ENCODE measurements at places on chromosomes 13 and 19.

- H3K27me3 ChIP-seq = no peaks in the 10 kb centered on the region
- H3K4me3 ChIP-seq = no peak overlapping the region
- no peak overlapping the region for H3K27ac ChIP-seq
Observed at GRCh38 chr13:113608967-113609533, 24.5 kb downstream of the TFDP1 start.

DNA sequence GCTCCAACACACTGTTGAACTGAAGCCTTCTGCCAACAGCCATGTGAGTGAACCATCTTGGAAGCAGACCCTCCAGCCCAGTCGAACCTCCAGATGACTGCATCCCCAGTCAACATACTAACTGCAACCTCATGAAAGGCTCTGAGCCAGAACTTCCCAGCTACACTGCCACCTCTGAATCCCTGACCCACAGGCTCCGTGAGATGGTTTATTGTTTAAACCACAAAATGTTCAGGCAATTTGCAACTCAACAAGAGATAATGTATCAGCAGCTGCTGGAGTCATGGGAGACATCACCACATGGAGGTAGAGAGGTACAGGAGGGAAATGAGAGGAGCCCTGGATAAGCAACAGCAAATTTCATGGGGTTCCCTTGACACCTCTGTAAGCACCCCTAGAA is 266.4 kb upstream of the NBEA start:
- H3K36me3 ChIP-seq = no peaks in the 10 kb centered on the region
- no peak for DNase-seq
- no peaks in the 10 kb centered on the region for H3K27me3 ChIP-seq
- no peak overlapping the region for H3K4me3 ChIP-seq
- no peaks in the 10 kb centered on the region for H3K4me1 ChIP-seq

DNA sequence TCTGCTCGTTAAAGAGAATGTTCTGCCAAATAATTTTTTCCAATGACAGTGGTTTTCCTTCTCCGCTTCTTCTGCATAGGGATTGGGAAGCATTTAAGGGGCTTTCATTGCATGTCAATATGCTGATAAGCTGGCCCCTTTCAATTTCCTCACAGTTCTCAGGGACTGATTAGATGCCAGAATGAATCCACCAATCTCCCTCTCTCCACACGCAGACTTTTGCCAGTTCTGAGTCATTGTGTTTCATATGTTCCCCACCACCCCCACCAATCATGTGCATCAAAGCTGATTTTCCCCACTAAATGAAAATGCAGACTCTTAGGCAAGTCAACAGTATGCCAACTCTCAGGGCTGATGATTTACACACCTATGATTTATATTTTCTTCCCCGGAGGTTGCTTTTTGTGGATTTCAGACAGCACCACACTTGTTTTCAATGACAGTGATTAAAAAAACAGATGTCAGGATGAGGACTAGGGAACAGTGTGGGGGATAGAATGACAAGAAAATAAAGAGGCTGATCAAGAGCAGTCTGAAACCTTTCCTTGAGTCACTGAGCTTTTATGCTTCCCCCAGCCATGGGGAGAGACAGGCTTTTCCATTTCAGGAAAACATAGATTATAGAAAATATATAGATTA is 47.9 kb upstream of the C13orf42 start:
- no peak overlapping the region for H3K4me3 ChIP-seq
- H3K4me1 ChIP-seq = peaks cover 16% of the 10 kb centered on the region
- peak; percentile 50 for DNase-seq
- H3K27ac ChIP-seq = no peak overlapping the region
- peaks cover 7% of the 10 kb centered on the region for H3K36me3 ChIP-seq

- H3K27me3 ChIP-seq = no peaks in the 10 kb centered on the region
- DNase-seq = peak; percentile 77
- no peaks in the 10 kb centered on the region for H3K4me1 ChIP-seq
- peak overlapping the region; percentile 97 for H3K4me3 ChIP-seq
- peak overlapping the region; percentile 53 for H3K27ac ChIP-seq
Observed at GRCh38 chr19:34254698-34255432, 511 bp downstream of the GARRE1 start.

DNA sequence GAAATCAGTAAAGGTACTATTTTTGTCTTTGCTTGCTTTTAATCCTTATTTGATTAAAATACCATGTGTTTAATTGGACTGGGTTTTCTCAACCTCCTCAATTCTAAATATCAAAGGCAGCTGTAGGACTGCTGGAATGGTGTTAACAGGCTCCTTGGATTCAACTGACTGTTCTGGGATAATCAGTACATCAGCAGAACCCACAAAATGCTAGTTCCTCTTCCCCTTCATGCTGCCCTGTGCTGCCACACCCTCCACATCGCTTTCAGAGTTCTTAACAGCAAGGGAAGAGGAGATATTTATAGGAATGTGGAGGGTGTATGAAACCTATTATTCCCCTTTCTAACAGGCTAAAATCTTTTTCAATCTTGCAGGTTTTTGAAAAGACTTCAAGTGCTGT is 82.4 kb downstream of the KCTD12 start:
- H3K4me1 ChIP-seq = no peaks in the 10 kb centered on the region
- H3K4me3 ChIP-seq = no peak overlapping the region
- DNase-seq = no peak
- H3K27me3 ChIP-seq = no peaks in the 10 kb centered on the region
- no peak overlapping the region for H3K27ac ChIP-seq

DNA sequence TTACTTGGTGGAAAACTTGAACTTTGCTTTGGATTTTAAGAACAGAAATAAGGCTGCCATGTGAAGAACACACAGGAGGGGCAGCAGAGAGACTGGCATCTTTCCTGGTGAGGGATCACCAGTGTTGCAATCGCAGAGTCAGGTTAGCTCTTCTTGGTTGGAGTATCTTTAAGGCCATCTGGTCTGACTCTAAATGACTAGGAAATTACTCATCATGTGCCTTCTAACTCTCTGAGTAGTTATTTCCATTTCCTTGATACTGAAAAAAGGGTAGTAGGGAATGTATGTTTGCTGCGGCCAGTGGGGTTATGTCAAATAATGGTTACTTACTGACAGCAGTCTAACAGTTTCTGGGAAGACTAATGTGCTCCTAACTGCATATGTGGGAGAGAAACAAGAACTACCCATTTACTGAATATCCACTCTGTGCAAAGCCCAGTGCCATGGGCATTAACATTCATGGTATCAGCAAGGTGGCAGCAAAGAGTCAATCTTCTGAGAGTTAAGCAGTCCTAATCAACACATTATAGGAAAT is 122.1 kb downstream of the COG6 start:
- no peaks in the 10 kb centered on the region for H3K4me1 ChIP-seq
- peaks cover 6% of the 10 kb centered on the region for H3K27me3 ChIP-seq
- no peaks in the 10 kb centered on the region for H3K36me3 ChIP-seq
- H3K4me3 ChIP-seq = no peak overlapping the region

DNA sequence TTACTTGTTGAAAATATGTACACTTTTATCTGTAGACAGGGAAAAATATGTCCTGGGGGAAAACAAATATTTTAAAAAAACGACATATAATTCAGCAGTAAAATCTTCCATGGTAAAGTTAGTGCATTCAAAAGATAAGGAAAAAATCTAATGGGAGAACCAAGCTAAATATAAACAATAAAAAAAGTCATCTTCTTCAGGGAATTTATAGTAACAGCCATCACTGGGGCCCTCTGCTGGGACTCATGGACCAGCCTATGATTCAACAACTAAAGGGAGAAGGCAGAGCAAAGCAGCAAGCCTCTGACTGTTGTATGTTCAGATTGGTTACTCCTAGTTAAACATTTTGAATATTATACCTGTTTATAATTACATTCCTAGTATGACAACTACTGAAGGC is 93.0 kb downstream of the ITGBL1 start:
- no peaks in the 10 kb centered on the region for H3K4me1 ChIP-seq
- no peaks in the 10 kb centered on the region for H3K36me3 ChIP-seq
- DNase-seq = no peak
- no peak overlapping the region for H3K27ac ChIP-seq

DNA sequence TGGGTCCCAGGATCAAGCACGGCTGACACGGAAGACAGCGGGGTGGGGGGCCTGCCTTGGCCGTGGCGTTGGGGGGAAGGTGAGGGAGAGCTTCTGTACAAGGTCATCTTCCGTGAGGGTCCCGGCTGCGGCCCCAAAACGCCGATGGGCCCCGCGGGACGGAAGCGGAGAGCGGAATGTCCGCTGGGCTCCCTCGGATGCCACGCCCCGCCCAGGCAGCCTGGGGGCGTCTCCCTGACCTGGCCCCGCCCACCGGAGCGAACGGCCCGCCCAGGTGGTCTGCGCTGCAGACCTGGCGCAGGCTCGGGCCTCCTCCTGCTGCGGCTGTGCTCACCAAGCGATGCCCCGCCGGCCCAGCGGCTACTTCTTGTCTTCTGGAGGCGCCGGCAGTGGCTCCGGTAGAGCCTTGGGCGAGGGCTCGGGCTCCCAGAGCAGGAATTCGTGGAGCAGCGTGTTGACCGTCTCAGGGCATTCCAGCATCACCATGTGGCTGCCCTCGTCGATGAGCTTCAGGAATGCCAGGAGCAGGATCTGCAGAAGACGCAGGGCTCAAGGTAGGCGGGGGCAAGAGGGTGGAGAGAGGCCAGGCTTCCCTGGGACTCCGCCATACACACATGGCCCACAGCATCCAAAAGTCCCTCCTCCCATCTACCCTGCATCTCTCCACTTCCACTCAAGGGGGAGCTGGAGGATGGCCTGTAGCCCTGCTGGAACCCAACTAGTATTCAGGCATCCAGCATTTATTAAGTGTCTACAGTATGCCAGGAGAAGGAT is 10.7 kb downstream of the ABHD8 start:
- no peaks in the 10 kb centered on the region for H3K27me3 ChIP-seq
- H3K4me1 ChIP-seq = no peaks in the 10 kb centered on the region
- H3K36me3 ChIP-seq = peaks cover 15% of the 10 kb centered on the region
- H3K4me3 ChIP-seq = peak overlapping the region; percentile 75
- DNase-seq = peak; percentile 95

DNA sequence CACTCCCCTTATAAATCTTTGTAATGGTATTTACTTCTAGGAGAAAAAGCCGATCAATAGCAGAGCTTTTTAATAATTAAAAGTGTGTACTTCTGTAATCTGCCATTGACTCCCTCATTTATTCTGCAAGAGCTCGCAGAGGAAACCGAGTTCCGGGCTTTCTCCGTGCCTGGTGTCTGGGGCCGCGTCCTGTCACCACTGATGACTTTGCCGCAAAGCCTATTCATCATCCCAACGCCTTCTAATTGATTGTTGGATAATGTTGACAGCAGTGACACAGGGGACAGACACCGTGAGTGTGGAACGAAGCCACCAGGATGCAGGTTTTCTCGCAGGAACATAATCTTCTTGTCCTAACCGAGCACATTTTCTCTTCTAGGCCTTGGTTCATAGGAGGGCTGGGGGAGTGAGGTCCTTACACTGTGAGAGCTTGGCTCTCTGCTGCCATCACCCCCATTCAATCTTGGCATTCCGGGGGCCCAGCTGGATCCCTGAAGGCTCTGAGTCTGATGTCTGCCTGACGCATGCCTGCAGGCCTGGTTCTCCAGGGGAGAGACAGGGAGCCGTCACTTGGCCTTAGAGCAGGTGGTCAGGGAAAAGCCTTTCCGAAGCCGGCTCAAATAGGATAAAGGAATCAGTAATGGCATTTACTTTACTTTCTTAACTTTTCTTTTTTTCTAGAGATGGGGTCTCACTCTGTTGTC is 110.3 kb downstream of the KDM4B start:
- H3K4me1 ChIP-seq = no peaks in the 10 kb centered on the region
- peak overlapping the region; percentile 53 for H3K27ac ChIP-seq

DNA sequence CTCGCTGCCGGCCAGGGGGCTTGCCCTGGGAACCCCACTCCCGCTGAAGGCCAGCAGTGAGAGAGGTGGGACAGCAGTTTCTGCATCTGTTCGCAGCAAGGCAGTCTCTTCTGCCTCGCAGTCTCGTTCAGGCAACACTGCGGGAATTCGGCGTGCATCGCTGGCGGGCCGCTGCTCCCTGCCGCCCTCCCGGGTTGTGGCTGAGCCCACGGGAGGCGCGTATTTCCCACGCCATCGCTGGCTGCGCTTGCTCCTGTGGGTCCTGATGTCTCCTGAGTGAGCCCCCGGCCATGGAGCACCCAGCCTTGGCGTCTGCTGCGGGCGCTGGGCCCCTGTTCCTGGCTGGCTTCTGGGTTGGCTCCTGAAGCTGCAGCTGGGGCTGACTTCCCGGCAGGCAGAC is 227.9 kb downstream of the TEX29 start:
- no peak for DNase-seq
- H3K4me1 ChIP-seq = peaks cover 5% of the 10 kb centered on the region
- peaks cover 70% of the 10 kb centered on the region for H3K27me3 ChIP-seq
- no peaks in the 10 kb centered on the region for H3K36me3 ChIP-seq

DNA sequence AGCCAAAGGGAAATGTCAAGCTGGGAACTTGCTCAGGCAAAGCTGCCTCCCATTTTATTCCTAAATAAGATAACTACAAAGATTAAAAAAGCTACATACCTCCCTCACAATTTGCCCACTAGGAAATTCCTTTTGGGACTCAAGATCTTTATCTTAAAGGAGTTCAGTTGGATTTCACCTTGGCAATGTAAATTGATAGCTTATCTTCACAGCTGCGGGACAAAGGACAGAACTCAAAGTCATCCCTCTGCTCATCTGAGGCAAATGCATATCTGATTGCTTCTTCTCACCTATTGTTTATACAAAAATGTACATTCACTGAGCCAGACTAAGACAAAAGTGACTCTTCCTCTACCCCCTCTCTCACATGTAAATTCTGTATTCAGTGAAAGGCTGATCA is 47.8 kb downstream of the FGF14 start:
- H3K4me1 ChIP-seq = peaks cover 14% of the 10 kb centered on the region
- DNase-seq = no peak
- no peak overlapping the region for H3K27ac ChIP-seq
- H3K27me3 ChIP-seq = no peaks in the 10 kb centered on the region
- no peaks in the 10 kb centered on the region for H3K36me3 ChIP-seq
- H3K4me3 ChIP-seq = peak overlapping the region; percentile 56

- H3K4me3 ChIP-seq = peak within 1 kb of the TSS; percentile 90
- H3K36me3 ChIP-seq = peaks cover 15% of the 10 kb centered on the region
- DNase-seq = peak; percentile 91
- H3K27ac ChIP-seq = peak within 1 kb of the TSS; percentile 80
- no peaks in the 10 kb centered on the region for H3K27me3 ChIP-seq
Observed at GRCh38 chr19:56538761-56539263, at the start of gene ZFP28. TSS of gene ZFP28 (plus strand) at chr19:56538948. CDS start at chr19:56539019, 71 bp downstream.

GRCh38 chr19:40383668-40384248 is 6.2 kb downstream of the HIPK4 start:
- no peaks in the 10 kb centered on the region for H3K36me3 ChIP-seq
- no peaks in the 10 kb centered on the region for H3K4me1 ChIP-seq
- no peak overlapping the region for H3K4me3 ChIP-seq
- no peaks in the 10 kb centered on the region for H3K27me3 ChIP-seq

DNA sequence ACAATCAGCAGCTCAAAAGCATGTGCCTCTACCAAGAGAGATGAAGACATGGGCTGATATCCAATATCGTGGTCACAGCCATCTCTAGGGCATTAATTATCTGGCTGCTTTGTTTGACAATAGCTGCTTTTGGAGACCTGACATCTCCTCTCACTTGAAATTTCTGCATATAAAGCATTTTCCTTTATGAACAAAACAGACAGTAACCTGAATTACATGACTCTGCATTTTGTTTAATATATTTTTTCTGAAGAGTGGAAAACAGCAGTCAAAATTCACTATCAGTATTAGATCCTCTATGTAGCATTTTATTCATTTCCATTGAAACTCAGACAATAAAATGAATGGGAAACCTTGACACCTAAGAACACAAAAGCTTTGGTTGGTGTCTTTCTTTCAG is 42.4 kb upstream of the ESD start:
- H3K4me3 ChIP-seq = no peak overlapping the region
- no peak for DNase-seq
- peaks cover 6% of the 10 kb centered on the region for H3K27me3 ChIP-seq
- no peak overlapping the region for H3K27ac ChIP-seq
- H3K36me3 ChIP-seq = no peaks in the 10 kb centered on the region
